ENCODE measurements at places on chromosomes 16 and 17.

DNA sequence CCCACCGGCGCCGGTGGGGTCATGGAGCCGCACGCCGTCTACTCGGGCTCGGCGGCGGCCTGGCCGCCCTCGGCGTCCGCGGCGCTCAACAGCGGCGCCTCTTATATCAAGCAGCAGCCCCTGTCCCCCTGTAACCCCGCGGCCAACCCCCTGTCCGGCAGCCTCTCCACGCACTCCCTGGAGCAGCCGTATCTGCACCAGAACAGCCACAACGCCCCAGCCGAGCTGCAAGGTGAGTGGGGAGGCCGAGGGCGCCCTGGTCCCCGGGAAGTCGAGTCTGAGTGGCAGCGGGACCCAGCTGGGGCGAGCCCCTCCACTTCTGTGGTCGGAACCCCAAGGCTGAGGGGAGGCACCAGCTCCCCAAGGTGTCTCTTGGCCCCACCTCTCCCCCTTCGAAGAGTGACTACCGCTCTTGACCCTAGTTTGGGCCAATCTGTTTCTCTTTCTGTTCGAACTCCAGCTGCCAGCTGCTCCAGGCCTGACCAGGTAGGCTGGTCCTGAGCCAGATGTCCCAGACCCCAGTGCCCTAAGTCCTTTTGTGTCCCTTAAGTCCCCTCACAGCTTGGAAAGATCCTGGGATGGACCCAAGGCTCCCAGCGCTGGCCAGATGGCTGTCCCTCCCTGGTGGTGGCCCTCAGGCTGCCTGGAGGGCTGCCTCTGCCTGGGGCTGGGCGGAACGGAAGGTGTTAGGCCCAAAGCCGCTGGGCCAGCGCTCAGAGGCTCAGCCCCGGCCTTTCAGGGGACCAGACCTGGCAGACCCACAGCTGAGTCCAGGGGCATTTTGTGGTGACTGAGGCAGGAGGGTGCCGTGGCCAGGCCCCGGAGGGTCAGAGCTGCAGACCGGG is 1.2 kb downstream of the FOXF1 start:
- no peak for DNase-seq

- no peak for DNase-seq
These were observed 89.0 kb downstream of the SHISA6 start for GRCh38 chr17:11330006-11330405.

GRCh38 chr17:59415397-59415796 is 83.9 kb downstream of the YPEL2 start:
- DNase-seq: peak; percentile 36

GRCh38 chr17:27157297-27157696 is 136.6 kb upstream of the WSB1 start:
- no peak for DNase-seq

- DNase-seq: peak; percentile 96
These were observed 115.6 kb downstream of the CCDC182 start for GRCh38 chr17:57629470-57629869.

DNA sequence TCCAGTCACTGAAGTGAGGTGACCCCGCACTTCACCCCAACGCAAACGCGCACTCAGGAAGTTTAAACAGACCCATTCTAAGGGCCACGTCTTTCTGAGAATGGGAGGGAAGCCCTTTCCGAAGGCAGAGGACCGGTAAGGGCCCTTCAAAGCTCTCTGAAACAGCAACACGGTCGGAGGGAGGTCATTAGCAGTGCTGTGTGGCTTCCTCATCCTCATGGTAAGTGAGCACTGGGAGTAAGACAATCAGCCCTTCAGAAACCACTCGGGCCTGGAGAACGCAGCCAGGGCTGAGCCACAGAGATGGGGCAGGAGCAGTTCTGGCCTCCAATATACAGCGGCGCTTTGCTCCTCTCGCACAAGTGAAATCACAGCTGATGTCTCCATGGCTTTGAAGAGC is 23.7 kb downstream of the SRL start:
- no peak for DNase-seq

DNA sequence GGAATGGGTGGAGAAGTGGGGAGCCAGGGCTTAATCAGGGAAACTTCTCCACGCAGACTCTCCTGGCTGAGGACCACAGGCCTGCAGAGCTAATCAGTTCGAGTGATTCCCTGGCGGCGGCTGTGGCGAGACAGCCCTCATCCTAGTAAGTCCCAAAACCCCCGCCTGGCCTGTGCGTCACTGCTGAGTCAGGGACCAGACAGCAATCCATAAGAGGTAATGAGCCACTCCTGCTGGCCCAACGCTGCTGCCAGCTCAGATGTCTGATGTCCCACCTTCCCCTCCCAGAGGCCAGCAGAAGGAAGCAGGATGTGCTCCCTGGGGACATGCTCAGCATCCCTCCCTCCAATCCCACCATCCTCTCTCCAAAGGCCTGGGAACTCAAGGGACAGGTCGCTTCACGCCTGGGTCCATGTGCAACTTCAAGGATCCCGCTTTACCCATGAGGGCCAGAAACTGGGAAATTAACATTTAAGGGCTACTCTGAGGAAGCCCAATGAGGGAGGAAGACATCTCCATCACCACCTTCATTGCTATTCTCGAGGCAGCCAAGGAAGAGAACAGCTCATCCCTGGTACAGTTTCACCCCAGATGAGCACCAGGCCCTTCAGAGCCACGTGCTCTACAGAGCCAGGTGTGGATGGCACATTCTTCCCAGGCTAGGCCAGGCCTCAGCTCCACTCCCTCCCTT is 7.9 kb downstream of the ACLY start:
- DNase-seq: no peak

DNA sequence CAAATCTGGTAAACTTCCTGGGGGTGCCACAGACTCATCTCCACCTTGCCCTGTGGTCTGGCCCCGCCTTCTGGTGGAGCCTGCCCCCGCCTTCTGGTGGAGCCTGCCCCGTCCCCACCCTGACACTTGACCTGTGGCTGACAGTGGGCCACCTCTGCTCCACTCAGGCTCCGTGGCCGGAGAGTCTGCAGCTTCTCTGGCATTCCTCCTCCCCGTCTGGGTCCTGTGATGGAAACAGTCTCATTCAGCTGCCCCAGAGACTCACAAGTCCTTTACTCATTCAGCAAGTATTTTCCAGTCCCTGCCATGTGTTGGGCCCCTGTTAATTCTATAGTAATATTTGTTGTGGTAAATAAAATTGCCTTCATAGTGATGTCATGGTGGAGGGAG is 21.0 kb upstream of the G6PC1 start:
- no peak for DNase-seq

- DNase-seq: no peak
These were observed 213.3 kb upstream of the HS3ST4 start for GRCh38 chr16:25478476-25478875.

GRCh38 chr16:58507195-58507962 is 7.4 kb downstream of the NDRG4 start:
- DNase-seq: no peak

- no peak for DNase-seq
These were observed 22.3 kb downstream of the GJC1 start for GRCh38 chr17:44807817-44808155.

DNA sequence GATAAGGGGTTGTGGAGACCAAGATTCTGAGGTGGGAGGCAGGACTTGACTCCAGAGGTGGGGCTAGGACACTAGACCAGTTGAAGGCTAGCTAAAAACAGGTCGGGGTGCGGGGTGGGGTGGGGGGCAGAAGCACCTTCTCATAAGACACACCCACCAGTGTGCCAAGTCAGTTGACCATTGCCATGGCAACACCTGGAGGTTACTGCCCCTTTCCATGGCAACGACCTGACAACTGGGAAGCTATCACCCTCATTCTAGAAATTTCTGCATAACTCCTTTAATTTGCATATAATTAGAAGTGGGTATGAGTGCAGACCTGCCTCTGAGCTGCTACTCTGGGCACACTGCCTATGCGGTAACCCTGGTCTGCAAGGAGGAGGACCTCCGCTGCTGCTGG is 53.9 kb upstream of the ALOX12 start:
- no peak for DNase-seq

- DNase-seq: peak; percentile 48
These were observed 62.1 kb downstream of the CRISPLD2 start for GRCh38 chr16:84881702-84882521.

- DNase-seq: peak; percentile 59
These were observed 21.3 kb upstream of the CRYBA1 start for GRCh38 chr17:29225396-29225795.

- DNase-seq: no peak
These were observed 11.3 kb upstream of the USP7 start for GRCh38 chr16:8975039-8975438.

- DNase-seq: no peak
These were observed 15.8 kb downstream of the ANKFY1 start for GRCh38 chr17:4247971-4248388.

GRCh38 chr17:78130090-78130436 is 508 bp upstream of the TMC8 start:
- DNase-seq: no peak

DNA sequence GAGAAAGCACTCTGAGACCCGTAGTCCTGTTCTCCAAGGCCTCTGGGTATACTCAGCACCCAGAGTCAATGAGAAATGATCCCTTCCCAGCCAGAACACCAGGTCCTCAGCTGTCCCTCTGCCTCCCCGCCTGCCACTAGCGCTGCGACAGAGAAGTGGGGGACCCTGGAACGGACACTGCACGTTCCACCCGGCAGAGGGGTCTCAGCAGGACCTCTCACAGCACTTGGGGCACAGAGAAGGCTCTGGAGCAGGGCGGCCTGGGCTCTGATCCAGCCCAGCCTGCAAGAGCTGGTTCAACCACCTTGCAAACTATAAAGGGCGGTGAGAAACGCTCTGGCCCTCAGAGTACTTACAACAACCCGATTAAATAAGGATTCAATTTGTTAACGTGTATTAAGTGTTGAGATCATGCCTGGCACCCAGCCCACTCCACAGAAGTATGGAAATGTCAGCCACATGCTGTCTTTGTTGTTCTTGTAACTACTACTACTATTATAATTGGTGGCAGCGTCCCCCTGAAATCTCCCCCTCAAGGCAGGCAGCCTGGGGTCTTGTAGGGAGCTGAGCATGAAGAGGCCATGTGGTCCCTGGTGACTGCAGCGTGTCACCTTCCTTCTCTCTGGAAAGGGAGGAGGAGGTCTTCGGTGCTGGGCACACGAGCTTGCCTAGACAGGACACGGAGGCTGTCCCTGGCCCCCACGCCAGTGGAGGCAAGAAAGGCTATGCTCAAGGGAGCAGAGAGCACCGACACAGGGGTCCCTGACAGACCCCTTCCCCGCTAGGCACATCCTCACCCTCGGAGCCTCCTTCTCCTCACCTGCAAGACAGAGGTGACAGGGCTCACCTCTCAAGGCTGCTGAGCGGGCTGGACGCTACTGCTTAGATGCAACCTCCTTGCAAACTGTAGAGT is 2.4 kb downstream of the OSGIN1 start:
- no peak for DNase-seq

DNA sequence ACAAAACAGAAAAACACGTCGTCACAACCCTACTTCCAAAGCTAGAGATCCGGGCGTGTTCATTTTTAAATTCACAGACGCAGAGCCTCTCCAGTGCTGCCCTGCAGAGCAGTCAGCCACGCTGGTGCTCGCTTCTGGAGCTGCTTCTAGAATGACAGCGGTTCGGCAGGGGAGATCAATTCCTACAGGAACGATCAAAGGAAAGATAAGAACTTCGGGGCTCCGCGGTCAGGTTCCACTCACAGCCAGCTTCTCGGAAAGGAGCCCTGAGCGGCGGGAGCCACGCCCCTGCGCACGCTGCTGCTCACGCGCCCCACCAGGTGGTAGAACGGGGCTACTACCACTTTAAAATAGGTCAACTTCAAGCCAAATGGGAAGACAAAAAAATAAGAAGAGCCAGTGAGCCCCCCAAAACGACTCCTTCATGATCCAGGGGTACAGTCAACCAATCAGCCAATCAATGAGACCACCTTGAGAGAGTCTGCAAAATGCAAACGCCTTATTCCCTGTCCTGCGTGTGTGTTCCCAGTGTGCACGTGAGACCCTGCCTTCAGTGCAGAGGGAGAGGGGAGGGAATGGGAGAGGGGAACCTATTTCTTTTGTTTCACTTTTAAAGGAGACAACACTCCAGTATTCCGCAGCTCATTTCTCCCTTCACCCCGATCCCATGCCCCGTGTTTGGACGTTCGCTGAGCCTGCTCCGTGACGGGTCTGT is 209.7 kb downstream of the RBFOX3 start:
- peak; percentile 85 for DNase-seq

DNA sequence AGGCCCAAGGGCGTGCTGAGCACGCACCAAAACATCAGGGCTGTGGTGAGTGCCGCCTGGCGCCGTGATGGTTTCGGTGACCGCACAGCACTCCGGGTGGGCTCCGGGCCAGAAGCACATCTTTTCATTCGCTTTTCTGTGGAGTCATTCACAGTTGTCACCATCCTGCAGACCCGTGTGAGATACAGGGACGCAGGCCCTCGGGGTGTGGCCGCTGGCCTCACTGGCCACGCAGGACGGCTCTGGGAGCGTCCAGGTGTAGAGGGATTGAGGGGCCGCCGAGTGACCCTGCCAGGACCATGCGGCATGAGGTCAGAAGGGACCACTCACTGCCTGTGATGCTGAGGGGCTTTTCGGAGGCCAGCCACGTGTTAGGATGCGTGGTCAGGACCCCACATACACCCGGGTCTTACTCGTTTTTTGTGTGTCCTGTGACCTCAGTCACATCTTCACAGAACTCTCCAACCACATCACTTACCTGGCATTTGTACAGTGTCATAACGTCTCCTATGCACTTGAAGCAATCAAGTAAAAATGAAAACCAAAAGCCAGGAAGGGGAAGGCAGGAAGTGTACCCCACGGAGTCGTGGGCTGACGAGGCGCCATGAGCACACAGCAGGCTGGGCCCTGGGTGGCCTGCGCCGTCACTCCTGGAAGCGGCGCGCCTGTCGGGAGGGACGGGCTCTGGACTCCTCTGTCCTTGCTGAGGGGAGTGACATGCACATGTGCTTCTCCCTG is 7.8 kb downstream of the ACSF3 start:
- no peak for DNase-seq

DNA sequence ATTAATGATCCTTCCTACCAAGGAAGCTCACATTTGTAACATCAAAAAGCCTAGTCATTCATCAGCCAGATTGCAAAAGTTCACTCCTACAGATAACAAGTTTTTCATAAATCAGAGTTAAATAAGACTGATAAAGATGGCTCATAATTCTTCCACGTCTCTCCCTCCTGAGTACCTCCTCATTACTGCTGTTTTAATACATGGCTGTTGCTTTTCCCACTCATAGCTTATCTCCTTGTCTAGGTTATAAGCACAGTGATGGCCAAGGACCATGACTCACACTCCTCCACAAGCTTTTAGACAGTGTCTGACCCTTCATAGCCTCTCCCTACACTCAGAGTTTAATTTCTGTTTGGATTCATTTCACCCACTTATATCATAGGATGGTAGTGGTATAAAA is 100.9 kb upstream of the MON1B start:
- no peak for DNase-seq

GRCh38 chr16:72937360-72937759 is 110.6 kb downstream of the ZFHX3 start:
- DNase-seq: no peak
